ENCODE measurements at places on chromosomes 12 and 14.

DNA sequence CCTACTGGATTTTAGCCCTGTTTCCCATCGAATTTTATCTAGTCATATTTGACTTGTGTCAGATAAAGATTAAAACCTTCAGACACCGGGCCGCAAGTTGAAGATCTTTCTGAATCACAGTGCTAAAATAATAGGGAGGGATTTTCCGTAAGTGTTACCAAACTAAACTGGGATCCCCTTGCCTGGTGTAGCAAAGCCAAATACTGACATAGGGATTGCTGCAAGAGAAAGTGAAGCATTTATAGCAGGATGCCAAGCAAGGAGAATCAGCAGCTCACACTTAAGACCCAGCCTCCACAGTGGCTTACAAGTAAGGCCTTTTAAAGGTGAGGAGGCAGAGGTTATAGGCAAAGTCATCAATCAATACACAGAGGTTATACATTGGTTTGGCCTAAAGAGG is 147.4 kb downstream of the AKAP6 start:
- no peak for DNase-seq

DNA sequence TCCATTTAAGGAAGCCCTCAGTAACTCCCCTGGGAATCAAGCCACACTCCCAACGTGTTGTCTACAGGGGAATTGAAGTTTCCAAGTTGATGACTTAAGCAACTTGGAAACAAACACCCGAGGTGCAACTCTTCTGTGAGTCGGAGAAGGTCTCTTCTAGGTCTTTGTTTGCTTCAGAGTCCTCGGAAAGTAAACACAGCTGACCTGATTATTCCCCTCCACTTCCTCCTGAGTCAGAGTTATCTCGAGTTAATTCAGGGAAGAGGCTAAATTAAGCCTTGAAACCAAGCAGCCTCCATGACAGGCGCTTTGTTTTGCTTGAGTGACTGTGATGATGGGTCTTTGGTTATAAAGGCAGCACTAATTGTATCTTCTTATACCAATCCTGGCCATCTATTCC is 41.8 kb downstream of the TUNAR start:
- DNase-seq: no peak

- no peak for DNase-seq
Measured at GRCh38 chr12:51240971-51241370, 2.3 kb downstream of the DAZAP2 start.

DNA sequence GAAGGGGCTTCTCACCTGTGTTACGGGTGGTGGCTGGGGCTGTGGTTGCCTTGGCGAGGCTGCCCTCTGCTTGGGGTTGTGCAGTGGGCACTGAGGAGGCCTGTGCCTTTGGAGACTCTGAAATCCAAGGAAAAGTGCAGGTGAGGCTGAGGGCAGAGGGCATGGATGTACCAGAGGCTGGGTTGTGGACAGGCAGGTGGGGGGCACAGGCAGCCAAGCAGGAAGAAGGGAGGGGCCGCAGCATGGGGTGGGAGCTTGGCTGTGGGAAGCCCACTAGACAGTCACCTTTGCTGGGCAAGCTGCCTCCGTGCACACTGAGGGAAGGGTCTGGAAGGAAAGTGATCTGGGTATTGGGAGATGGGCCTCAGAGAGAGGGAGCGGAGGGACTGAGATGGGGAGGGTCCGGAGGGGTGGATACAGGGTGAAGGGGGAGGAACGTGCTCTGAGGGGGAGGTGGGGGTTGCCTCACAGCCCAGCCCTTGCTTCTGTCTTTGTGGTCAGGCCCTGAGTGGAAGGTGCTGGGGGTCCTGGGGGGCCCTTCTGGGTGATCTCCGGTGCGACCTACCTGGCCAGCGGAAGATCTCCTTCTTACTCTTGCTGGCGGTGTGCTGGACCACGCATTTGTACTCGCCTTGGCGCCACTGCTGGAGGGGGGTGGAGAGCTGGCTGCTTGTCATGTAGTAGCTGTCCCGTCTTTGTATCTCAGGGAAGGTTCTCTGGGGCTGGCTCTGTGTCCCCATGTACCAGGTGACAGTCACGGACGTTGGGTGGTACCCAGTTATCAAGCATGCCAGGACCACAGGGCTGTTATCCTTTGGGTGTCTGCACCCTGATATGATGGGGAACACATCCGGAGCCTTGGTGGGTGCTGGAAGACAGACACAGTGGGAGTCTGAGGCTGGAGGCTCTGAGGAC is 318.7 kb downstream of the TMEM121 start:
- no peak for DNase-seq

DNA sequence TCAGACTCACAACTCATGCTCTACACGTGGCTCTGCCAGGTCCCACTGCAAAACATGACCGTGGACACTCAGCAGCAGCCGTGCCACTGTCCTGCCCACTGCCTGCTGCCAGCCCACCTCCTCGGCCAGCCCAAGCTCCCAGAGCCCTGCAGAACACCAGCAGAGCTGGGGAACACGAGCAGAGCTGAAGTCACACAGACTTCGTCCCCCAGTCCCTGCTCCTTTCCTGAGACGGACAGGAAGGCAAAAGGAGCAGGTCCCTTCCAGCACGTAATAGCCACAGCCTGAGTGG is 152.1 kb downstream of the DPF3 start:
- no peak for DNase-seq

GRCh38 chr14:31965071-31965734 is 111.9 kb upstream of the ARHGAP5 start:
- DNase-seq: no peak

DNA sequence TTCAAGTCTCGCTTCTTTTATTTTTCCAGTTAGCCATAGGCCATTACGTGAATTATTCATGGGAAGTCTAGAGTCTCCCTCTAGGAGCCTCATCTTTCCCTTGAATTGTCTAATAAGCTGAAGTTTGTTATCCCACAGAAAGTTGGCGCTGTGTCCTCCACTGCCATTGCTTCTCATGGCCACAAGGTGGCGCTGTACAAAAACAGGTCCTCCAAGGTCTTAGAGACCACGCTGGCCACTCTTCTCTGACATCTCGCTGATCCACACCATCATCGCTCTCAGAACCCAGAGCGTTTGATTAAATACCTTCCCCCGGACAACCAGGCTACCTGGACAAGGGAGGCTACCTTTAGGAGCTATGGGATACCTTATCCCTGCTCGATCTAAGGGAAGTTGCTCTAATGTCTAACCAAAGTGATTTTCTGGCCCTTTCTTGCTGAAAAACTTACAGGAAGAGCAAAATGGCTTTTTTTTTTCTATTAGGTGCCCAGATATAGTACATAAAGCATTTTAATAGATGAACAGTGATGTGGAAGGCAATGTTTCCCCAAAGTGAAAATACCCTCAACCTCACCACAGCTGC is 110.0 kb downstream of the CCDC60 start:
- peak; percentile 18 for DNase-seq
